ENCODE measurements at places on chromosomes 2 and 18.

DNA sequence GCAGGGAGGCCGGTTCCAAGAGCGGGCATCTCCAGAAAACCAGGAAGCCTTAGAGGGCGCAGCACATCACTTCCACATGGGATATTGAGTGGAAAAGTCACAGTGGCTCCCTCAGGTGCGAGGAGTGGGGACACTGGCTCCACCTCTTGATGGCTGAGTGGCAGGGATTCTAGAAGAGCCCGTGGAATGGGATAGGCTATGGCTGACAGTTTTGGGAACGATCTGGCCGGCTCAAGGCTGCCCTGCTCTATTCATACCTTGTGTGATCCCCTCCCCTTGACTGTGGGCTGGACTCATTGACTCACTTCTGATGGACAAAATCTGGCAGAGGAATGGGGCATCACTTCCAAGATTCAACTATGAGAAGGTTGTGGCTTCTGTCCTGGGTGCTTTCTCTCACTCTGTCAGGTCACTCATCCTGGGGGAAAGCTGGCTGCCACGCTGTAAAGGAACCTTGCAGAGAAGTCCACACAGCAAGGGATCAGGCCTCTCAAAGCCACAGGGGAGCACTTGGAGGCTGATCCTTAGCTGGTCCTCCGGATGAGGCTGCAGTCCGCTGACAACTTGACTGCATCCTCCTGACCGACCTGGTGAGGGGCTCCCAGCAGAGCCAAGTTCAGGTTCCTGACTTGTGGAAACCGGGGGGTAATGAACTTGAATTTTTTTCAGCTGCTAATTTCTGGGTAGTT, 46.7 kb upstream of the HS6ST1 start:
- no peak for DNase-seq

GRCh38 chr2:26727641-26728561, 35.4 kb downstream of the KCNK3 start:
- DNase-seq, result no peak

DNA sequence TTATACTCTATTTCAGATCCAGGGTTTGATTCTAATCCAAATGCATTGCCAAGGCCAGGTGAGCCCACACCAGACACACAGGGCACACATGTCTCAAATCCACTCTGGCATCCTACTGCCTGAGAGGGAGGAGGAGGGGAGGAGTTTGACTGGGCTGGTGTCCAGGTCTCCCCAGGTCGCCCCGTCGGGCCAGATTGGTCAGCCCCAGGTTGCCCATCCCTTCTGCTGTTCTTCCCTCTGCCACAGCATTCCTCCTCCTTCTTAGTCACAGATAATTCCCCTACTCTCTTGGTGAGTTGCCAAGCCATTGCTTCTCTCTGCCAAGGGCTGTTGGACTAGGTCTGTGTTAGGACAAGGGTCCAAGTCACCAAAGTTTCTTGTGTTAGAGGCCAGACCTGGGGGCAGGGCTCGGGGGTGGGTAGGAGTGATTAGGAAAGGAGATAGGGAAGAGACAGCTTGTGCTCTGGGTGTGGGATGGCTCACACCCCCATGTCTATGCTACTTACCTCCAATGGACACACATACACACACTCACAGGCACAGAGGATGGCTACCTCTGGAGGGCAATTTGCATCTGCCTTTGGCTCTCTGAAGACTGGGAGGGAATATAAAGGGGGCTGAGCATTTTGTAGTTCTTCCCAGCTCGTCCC, 2.5 kb upstream of the EGR4 start:
- DNase-seq, result no peak

- DNase-seq, result no peak
These were observed 125.3 kb downstream of the ZFP36L2 start for GRCh38 chr2:43100883-43101662.

DNA sequence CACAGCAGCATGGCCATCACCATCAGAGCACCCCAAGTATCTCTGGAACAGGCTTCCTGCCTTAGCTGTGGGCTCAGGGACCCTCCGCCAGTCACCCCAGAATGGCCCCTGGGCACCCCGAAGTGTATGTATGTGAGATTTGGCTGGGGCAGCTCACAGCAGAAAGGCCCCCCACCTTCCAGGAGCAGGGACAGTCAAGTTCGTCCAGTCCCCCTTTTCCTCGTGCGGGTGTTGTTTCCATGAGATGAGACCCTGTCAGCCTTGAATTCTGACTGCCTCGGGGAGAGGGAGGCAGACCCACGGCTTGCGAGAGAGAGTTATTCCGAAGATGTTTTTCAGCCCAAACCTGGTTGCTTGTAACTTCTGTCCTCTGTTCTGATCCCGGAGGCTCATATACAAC, 290.9 kb upstream of the HDAC4 start:
- DNase-seq, result no peak

- DNase-seq, result no peak
These were observed 92.2 kb downstream of the STPG4 start for GRCh38 chr2:47062681-47063537.

GRCh38 chr18:3418083-3418482, 31.9 kb upstream of the TGIF1 start:
- DNase-seq, result no peak

GRCh38 chr18:26436176-26437051, 111.9 kb downstream of the KCTD1 start:
- no peak for DNase-seq

- no peak for DNase-seq
These were observed 7.8 kb downstream of the ASTL start for GRCh38 chr2:96130483-96130882.

GRCh38 chr2:8119782-8120505, 561.9 kb upstream of the ID2 start:
- DNase-seq, result no peak

GRCh38 chr2:174051068-174051467, 85.9 kb upstream of the SP3 start:
- no peak for DNase-seq

GRCh38 chr2:238187618-238188548, 15.6 kb downstream of the ILKAP start:
- DNase-seq, result no peak

DNA sequence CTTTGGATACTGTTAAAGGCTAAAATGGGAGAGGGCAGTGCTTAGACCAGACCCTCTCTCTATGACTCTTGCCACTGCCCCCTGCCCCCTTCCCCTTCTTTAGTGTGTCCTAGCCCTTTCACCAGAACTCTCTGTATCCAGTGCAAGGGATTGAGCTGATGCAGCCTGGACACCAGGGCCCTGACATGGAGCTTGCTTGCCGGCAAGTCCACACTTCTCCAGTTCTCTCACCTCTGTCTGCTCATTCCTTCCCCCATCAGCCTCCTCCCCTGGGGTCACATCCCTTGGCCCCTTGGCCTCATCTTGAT, 1.5 kb upstream of the WNT6 start:
- no peak for DNase-seq

DNA sequence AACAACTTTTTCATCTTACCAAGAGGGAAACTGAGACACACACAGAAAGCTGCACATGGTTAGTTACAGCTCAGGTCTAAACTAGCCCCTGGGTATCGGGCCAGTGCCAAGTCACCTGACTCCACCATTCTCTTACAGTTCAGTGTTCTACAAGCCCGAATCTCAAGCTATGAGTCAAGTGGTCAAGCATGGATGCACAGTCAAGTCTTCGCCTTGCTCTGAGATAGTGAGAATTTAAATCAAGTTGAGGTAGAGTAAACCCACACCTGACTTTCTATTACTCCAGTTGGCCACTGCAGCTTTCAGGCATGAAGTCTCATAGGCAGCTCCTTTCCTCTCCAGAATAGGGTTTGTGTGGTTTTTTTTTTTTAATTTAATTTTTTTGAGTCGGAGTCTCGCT, 34.5 kb upstream of the ARL5A start:
- DNase-seq, result no peak

DNA sequence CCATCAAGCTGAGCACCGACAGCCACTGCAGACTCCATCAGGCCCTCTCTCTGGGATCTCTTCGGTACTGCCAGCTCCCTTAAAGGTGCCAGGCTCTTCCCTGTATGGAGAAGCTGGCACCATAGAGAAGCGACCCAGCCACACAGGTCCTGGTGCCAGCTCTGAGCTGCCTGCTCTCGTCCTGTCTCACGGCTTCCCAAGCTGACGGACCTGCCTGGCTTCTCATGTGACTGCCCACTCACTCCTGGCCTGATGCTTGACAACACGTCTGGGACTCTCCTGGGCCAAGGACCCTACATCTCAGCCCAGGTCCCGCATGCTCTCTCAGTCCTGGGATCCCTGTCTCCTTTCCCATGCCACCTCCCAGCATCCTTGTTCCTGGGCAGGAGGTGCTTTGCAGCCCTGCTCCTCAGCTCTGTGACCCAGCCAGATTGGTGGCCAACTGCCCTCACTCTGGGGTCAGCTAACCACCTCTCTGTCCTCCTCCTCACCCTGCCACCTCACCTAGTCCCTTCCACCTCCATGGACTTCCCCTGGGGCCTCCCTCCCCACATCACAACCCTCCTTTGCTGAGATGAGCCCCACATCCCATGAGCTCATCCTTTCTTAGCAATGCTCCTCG, 12.5 kb upstream of the ATOH8 start:
- no peak for DNase-seq

GRCh38 chr2:236512902-236513435, 56.7 kb upstream of the ACKR3 start:
- peak; percentile 2 for DNase-seq

GRCh38 chr2:54657664-54658083, 65.8 kb upstream of the EML6 start:
- DNase-seq, result no peak

DNA sequence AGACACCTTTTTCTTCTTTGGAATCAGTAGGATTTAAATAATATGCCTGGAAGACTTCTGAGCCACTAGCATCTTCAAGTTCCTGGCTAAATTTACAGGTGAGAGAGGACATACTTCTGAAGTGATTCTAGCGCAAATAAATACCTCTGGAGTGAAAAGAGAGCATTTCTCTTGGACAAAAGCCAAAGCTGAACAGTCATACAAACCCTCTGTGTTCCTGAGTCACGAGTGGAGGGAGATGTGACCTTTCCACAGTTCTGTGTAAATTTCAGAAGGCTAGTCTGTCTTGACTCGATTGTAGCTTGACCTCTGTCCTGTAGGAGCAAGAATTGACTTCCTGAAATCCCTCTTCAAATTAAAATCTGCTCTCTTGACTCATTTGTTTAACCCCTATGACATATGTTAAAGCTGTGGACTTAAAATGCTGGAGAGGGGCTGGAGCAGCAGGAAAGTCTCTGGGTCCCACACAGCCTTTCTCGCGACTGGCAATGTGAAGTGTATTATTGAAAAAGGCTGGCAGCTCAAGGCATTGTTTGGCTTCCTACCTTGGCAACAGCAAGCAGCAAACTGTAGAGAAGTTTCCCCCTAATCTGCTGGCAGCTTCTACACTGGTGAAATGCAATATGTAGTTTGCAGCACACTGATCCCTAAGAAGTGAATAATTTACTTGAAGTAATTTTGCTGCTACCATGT, 79.6 kb upstream of the GCFC2 start:
- no peak for DNase-seq

- DNase-seq, result no peak
These were observed 17.4 kb downstream of the SLC38A11 start for GRCh38 chr2:164937864-164938401.

DNA sequence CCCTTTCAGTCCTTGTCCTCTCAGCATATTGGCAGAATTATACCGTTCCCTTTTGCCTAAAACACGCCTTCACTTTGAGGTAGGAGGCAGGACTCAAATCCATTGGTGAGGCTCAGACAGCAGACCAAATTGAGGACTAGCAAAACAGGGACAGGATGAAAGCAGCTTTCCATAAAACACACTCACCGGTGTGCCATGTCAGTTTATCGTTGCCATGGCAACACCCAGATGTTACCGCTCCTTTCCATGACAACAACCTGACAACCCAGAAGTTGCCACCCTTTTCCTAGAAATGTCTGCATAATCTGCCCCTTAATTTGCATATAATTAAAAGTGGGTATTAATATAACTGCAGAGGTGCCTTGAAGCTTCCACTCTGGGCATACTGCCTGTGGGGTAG, 730.4 kb downstream of the METTL4 start:
- no peak for DNase-seq

DNA sequence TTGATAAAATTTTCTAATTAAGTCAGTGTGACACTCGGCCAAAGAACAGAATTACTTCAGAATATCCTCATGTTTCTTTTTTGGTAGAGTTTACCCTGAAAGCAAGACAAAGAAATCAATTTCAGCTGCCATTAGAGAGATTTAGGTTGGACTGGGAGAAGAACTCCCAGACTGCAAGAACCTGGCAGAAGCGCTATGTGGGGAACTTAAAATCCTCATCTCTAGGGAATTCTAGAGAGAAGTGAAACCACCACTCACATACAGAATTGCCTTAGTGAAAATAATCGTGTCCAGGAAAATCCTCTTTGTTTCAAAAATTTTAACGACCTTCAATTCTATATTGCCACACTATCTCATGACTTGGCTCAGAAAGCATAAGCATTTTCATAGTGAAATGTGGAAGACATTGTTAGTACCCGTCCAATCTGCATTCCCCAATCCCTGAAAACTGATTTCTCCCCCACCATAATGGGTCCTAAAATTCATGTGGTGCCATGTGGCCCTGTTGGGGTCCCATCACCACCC, 297.3 kb upstream of the MEIS1 start:
- DNase-seq, result no peak

- DNase-seq, result no peak
These were observed 61.9 kb downstream of the SLC4A5 start for GRCh38 chr2:74281141-74281975.

GRCh38 chr2:217944366-217944765, 58.4 kb downstream of the TNS1 start:
- no peak for DNase-seq

GRCh38 chr2:174683392-174683759, 80.9 kb downstream of the CHRNA1 start:
- DNase-seq, result no peak

DNA sequence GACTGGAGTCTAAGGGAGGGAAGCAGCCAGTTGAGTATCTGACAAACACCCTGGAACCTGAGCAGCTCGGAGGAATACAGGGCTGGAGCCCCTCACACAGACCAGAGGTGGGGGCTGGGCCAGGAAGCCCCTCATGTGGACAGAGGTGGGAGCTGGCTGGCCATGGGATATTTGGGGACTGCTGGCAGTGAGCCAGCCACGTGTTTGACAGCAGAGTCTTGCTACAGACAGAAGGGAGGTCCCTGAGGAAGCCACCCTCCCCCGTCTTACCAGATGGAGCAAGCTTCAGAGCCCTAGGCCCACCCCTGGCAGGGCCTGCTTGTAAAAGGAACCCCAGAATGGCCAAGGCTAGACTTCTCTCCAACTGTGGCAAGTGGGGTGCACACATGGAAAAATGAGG, 3.6 kb upstream of the MTERF4 start:
- DNase-seq, result no peak

Measured in NCI-H2081 (cell line).